ENCODE measurements at places on chromosomes 2 and 18. TPM values are rescaled to one million over a fixed set of nuclear protein-coding genes. Genes with fewer than 3 reads are reported as not detected.

CDK15 gene
- 1.8 TPM for total RNA-seq

USP37 gene
- 17.4 TPM for total RNA-seq

PTPRN gene
- total RNA-seq: not detected

ACTG2 gene
- total RNA-seq: 2,261 TPM

PMAIP1 gene
- total RNA-seq: 1.3 TPM

DNA sequence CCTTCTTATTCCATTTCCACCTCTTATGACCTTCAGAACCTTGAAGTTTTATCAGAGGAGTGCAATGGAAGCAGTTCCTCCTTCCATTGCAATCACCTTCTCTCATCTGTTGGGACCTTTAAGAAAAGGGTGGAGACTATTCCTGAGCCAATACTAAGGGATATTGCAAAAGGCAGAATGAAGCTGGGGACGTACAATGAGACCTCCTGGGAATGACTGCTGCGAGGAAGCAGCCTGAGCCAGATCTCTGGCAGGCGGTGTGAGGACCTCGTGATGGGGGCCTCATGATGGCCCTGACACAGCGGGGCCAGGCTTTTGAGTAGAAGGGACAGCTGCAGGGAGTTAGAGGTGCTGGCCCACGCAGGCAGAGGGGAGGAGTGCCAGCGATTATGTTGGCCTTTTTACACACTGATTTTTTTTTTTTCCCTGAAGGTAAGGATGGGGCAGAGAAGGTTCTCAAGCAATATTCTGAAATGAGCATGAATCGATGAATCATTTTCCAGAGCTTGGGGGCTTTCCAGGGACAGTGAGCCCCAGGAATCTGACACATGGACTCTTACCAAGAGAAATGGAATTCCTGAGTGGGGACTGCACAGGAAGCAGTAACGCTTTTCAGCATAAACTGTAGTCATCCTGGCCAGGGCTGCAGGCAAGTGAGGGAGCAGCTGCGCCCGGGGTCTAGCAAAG, 40.0 kb upstream of the LAPTM4A start:
- ATAC-seq: peak; percentile 93

DNA sequence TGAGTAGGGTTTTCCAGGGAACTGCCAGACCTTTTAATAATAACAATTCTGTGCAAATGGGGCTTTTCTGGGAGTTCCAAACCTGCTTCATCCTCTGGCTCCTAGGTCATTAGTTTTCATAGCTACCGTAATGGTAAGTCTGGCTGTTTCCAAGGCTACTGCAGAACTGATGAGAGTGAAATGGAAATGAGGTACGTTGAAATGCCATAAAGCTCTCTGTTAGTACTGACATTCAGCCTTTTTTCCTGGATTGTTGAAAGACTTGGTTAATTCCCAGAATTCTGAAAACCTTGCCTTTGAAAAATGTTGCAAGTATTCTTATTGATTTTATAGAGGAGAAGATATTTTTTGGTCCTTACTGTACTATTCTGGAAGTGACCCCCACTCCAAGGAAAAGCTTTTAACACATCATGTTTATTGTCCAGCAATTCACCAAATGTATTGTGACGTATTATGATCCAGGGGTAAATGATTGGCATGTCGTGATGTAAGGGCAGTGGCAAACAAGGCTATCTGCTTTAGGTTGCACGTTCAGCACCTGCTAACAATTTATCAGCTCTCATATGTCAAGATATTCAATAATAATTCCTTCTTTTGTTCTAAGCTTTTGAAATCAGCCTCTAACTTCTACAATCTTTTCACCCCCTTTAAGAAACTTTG, 767.0 kb upstream of the RAB6C start:
- ATAC-seq: no peak

GRCh38 chr18:64083916-64084315, 65.0 kb downstream of the LINC00305 start:
- no peak for ATAC-seq

GRCh38 chr2:132404056-132404455, 12.5 kb upstream of the GPR39 start:
- ATAC-seq: no peak

GRCh38 chr18:22505141-22505591, 87.5 kb upstream of the CTAGE1 start:
- ATAC-seq: no peak

DNA sequence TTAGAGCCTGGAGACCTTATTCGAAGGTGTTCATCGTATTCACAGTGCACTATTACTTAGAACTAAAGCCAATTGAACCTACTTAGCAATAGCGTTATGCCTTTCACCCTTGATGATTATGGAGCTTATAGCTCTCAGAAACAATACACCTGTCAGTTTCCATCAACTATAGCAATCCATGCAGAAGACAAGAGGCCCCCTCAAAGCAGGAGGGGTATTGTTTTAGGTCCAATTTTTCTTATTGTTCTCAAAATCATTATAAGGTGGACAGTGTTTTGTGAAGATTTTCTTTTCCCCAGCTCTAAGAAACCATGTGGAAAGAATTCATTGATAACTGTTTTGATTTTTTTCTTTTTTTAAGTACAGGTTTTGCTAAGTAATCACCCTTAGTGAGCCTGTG, 135.5 kb downstream of the MEIS1 start:
- no peak for ATAC-seq

DNA sequence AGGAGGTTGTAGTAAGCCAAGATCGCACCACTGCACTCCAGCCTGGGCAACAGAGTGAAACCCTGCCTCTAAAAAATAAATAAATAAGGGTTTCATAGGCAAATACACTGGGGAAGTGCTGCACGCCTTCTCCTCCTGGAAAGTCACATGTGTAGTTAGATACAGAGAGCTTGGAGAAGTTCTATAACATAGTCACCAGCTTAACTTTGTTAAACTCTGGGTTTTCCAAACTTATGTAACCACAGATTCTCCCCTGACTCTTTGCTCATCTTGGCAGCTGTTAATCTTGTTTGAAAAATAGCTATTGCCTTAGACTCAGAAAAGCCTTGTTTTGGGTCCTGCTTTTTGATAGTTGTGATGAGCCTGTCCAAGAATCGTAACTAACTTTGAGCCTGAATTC, 25.2 kb downstream of the KIAA2012 start:
- ATAC-seq: no peak

GRCh38 chr18:56451188-56451587, 187.2 kb downstream of the TXNL1 start:
- ATAC-seq: no peak

GRCh38 chr2:108407864-108408729, 30.3 kb downstream of the SULT1C4 start:
- no peak for ATAC-seq

- ATAC-seq: no peak
Measured at GRCh38 chr2:144448389-144449027, 71.4 kb downstream of the ZEB2 start.

DNA sequence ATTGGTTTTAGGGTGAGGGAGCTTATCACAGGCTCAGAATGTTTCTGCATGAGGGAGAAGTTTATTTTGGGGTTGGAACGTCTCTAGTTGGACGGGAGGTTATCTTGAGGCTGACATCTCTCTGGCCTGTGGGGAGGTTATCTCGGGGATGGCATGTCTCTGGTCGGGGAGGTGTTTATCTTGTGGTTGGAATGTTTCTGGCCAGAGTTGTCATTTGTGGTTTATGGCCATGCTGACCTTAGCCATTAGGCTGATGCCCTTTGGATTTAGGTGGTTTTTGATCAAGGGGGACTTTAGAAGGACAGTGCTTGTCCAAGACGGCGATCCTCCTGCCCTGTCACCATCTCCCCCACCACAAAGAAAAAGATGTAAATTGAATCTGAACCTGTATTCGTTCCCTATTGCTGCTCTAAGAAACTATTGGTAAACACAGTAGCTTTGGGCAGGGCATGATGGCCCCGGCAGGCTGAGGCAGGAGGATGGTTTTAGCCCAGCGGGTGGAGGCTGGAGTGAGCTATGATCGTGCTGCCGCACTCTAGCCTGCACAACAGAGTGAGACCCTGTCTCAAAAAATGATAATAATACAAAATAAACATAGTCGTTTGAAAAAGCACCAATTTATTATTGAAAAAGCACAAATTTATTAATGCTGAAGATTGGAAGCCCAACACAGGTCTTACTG, 17.8 kb upstream of the MPPE1 start:
- no peak for ATAC-seq

GRCh38 chr2:239608723-239609122, 207.9 kb upstream of the HDAC4 start:
- no peak for ATAC-seq

DNA sequence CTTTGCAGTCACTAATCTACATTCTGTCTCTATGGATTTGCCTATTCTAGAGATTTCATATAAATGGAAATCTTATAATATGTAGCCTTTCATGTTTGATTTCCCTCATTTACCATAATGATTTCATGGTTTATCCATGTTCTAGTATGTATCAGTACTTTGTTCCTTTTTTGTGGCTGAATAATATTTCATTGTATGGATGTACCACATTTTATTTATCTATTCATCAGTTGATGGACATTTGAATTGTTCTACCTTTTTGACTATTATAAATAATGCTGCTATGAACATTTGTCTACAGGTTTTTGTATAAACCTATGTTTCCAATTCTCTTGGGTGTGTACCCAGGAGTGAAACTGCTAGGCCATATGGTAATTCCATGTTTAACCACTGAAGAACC, 221.1 kb downstream of the ICOS start:
- no peak for ATAC-seq

GRCh38 chr2:182914852-182915251, 48.4 kb upstream of the FRZB start:
- ATAC-seq: no peak

DNA sequence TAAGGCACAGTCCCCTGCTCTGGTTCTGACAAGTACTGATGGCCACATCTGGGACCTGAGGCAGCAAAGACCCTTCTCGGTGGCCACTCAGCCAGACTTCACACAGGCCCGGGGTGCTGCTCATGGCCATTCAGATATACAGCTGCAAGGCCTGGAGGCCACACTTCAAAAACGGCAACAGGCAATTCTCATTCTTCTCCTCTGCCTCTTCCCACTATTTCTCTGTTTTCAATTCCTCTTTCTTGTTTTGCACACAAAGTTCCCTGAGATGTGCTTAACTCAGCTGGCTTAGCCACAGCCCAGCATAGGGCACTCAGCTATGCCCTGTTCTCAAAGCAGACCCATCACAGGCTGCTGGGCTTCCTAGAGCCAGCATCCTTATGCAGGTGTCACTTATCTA, 29.9 kb downstream of the PTPN18 start:
- peak; percentile 20 for ATAC-seq

DNA sequence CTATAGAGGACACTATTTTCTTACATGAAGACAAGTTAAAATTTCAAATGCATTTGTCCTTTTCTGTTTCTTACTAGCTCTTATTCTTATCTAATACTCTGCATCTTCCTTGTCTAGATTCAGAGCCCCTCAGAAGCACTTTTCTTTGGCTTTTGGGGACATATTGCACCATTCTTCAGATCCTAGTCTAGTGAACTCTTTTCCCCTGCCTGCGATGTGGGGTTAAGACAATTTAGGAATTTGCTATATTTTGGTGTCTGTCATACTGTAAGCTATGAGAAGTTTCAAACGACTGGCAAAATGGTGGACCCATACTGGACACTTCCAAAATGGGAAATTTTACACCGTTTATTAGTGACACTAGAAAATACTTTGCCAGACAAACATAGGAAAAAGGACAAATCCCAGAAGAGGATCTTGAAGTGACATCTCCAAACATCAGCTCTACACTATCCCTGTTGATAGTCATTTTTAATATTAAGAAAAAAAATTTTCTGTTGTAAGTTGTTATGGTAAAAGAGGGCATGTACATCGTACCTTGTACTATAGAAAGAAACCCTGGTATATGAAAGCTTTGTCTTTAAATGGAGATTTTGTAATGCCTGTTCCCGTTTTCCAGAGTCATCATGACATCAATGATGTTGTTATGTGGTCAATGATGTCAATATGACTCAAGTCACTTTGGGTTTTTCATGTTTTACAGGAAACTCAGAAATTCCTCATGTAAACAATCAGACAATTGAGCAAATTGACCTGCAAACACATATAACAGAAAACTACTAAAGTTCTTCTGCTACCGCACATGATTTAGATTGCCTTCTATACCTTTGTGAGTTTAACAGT, 4.4 kb upstream of the KYNU start:
- ATAC-seq: no peak

Measured in gastroesophageal sphincter (tissue), 4 donors.